ENCODE measurements at places on chromosomes 6 and 20.

DNA sequence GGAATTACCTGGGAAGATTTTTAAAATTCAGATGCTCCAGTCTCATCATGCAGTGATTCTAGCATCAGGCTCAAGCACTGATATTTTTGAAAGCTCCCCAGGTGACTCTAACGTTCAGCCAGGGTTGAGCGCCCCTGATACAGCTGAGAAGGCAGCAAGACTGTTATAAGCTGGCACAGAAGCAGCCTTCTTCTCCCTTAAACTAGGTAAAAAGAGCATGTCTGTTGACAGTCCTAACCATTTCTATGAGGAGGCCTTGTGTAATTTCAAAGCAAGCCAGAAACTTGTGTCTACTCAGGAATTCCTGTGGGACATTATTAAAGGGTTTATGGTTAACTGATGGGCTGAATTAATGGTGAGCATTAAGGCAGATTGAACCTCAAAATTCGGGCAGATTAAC lies 141.9 kb downstream of the PDE7B start:
- no peak for DNase-seq

DNA sequence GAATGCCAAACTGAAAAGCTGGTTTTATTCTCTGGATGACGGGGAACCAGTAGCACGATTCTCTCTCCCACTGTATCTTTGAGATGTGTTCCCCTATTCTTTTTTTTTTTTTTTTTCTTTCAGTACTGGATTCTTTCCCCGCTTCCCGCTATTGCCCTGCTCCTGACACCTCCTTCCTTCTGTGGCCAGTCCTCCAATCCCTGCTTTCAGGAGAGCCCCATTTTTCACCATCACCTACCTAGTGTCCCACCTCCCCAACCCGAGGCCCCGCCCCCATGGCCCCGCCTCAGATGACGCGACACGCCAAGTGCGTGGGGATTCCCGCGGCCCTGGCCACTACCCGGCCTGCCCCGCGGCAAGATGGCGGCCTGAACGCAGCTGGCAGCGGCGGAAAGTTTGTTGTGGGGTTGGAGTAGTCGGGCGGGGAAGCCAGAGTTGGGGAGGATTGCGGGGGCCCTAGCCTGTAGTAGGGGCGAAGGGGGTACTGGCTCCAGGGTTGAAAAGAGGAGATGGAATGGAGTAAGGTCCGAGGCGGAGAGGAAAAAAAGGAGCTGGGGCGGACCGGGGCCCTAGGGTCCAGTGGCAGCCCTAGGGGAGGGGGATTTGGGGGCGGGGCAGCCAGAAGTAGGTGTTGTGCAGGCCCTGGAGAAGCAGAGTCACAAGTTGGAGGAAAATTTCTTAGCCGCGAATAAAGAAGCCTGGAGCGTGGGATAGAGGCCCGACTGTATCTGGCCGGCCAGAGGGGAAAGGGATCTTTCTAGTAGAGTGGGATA lies at the start of gene TJAP1:
Gene TJAP1 (plus strand): TSS at position 336 of the 773 bp plus-strand sequence. CDS start 21,432 bp downstream, outside the sequence.
- DNase-seq: peak; percentile 85

- DNase-seq: no peak
Observed at GRCh38 chr6:111842891-111843290, 30.4 kb downstream of the FYN start.

GRCh38 chr20:39674842-39675241 lies 712.7 kb downstream of the DHX35 start:
- no peak for DNase-seq

DNA sequence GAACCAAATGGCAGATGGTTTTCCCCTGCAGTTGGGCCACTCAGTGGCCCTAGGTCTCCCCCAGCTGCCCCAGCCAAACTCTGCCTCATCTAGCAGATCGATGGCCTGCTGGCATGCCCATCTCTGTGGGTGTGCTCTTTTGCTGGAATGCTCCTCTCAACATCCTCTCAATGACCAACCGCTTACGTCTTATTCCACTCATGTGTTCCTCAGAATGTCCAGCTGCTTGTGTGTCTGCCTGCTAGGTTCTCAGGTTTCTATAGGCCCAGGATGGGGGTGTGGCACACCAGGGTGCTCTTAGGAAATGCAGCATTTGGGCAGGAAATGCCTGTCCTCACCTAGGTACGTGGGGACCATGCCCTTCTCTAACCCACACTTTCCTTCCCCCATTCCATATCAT lies 509.9 kb upstream of the SYNCRIP start:
- DNase-seq: no peak

DNA sequence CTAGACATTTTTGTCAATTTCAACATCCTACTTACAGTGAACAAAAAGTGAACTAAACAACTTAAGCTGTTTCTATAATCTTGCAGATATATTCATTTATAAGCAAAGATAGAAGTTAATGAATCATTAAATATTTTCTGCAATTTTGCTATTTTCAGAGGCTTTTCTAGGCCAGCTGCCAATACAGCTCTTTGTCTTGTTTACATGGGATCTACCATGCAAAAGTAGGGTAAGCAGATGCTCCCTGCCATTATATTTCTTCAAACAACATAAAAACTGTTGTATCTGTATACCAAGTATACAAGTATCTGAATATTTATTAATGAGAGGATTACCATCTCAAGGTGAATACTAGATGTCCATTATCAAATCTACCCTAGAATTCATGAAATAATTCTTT lies 15.4 kb downstream of the PNISR start:
- DNase-seq: no peak
